Activated CD4-positive, alpha-beta T cell treated with anti-CD3 and anti-CD28 coated beads, Interleukin-2, amount 10 ng/mL, durations not matched to agents 7 days and 5 days (primary cell): ENCODE measurements at places on chromosomes 2 and 18.

GRCh38 chr2:138112536-138112935 is 148.3 kb downstream of the HNMT start:
- no peak for DNase-seq

- DNase-seq = no peak
These were observed 3.9 kb upstream of the ABCB11 start for GRCh38 chr2:169034984-169035544.

DNA sequence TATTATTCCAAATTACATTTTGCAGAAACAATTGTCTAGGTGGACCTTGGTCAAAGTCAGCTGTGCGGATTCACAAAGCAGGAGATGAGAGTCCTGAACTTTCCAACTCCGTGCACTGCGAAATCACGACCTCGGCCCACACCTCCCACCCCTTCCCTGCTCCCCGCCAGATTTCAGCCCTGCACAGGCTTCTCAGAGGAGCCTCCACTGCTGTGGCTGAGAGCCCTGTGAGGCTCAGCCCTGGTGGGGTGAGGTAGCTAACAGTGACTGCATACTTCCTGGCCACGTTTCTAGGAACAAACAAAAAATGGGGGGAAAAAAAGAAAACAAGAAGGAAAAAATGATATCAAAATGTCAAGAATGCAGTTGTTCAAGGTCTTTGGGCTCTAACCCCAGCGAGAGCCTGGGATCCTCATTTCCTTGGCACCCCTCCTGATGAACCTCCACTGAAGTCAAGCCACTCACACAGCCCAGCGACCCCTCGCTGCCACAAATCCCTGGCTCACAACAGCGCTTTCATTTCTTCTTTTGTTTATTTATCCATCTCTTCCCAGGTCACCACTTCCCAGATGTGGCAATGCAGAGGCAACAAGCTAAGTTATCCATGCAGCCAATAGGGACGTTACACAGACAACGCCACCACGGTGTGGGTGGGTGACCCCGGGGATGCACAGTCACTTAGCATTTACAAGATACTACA is 729.7 kb upstream of the ID2 start:
- no peak for DNase-seq

DNA sequence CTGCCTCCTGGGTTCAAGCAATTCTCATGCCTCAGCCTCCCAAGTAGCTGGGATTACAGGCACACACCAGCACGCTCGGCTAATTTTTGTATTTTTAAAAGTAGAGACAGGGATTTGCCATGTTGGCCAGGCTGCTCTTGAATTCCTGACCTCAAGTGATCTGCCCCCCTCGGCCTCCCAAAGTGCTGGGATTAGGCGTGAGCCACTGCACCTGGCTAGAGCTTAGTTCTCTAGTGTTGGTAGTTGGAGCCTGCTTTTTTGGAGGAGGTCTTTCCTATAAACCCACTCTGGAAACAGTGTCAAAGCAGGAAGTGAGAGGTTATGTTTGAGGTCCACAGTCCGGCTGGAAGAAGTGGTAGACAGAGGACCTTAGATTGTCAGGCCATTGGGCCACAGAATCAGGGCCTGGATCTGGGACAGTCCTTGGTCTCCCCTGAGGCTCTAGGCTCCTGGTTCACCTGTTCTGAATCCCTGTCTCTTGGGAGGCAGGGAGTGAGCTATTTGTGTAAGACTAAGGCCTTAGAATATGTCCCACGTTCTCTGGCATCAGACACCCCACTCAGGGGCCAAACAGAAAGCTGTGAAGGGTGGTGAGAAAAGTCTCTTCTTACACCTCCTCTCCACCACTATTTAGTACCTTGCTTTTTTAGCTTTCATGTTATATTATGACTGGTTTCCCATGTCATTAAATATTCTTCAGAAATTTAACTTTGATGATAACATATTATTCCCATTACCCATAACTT is 34.5 kb downstream of the PCBP1 start:
- no peak for DNase-seq
